AG09309 (cell line): ENCODE measurements at places on chromosomes 2 and 18.

- DNase-seq: no peak
These were observed 66.6 kb downstream of the PPP4R1 start for GRCh38 chr18:9547782-9548181.

GRCh38 chr2:162327134-162327769, 8.8 kb upstream of the IFIH1 start:
- DNase-seq: no peak

GRCh38 chr2:27095745-27096651, 9.4 kb downstream of the KHK start:
- DNase-seq: no peak

- DNase-seq: no peak
These were observed 7.7 kb upstream of the CDC42EP3 start for GRCh38 chr2:37679072-37679695.

- DNase-seq: no peak
These were observed 14.4 kb downstream of the MTHFD2 start for GRCh38 chr2:74212702-74213410.

- no peak for DNase-seq
These were observed 61.8 kb downstream of the ATP8B1 start for GRCh38 chr18:57741273-57741672.

DNA sequence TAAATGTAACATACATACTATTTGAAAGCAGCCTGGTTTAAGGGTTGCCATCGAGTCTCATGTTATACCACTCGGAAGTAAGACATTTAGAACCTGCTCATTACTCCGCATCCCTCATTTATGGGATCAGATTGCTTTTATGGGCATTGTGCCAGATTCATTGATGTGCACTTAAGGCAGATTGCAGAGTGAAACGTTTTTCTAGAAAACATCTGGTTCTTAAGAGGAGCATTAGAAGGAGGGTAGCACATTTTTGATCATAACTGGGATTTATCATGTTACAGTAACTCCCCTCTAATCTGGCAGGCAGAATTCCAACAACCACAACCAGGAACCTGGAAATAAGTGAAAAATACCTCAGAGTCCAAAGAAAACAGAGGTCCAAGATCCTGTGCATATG, 74.2 kb upstream of the GALNT3 start:
- DNase-seq: no peak

- DNase-seq: no peak
These were observed 169.6 kb upstream of the SIX2 start for GRCh38 chr2:45178854-45179253.

GRCh38 chr2:229252280-229252679, 18.8 kb downstream of the PID1 start:
- DNase-seq: no peak
